ENCODE measurements at places on chromosomes 12 and 14.
A peak's percentile ranks its signal among the peaks of the same experiment; 100 is the strongest.

DNA sequence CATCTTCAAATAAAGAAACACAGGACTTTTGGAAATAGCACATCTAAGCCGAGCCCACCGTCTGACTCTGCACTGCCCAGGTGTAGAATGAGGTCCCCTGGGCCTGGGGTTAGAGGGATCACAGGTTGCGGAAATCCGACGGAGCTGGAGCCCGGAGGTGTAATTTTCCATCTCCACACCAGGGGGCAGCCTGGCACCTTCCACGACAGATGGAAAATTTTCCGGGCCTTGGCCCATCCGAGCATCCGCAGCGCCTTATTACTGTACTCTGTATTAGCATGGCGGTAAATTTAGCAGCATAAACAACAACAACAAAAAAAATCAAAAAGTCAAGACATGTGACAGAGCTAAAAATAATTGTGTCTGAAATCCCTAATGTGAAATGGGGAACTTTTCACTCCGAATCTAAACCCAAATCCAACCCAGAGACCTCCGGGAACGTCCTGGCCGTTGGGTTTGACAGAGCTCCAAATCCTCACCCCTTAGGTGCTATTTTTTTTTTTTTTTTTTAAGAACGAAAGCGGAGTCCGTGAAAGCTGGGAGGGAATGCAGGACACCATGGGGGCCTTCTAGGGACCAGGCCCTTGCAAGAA is 93.9 kb downstream of the KSR2 start:
- DNase-seq, result peak; percentile 70

GRCh38 chr14:54840798-54841197 is 61.8 kb downstream of the GCH1 start:
- no peak for DNase-seq

GRCh38 chr12:71671311-71671710 is 7.2 kb downstream of the THAP2 start:
- no peak for DNase-seq

- DNase-seq, result no peak
Measured at GRCh38 chr12:34341362-34341733, 319.1 kb downstream of the ALG10 start.

- peak; percentile 21 for DNase-seq
Measured at GRCh38 chr12:26467351-26467750, 272.0 kb downstream of the SSPN start.

- DNase-seq, result no peak
Measured at GRCh38 chr12:55058082-55058481, 38.3 kb downstream of the NEUROD4 start.

- DNase-seq, result no peak
Measured at GRCh38 chr14:74934041-74934440, 11.0 kb upstream of the RPS6KL1 start.

DNA sequence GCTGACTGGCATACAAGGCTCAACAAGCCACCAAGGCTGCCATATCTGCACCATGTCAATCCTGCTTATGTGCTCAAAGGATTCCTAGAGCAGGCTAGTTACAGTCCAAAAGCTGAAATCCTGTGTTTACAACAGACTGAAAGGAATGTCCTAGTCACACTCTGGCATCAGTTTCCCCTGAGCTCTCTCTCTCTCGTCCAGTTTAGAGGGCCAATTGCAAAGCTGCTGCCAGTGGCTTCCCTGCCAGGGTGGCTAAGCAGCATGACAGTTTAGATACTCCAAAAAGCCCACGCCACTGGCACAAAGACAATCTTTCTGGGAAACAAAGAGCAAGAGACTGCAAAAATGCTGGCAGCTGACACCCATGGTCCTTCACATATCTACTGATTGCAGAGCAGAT is 392.1 kb downstream of the RPS29 start:
- no peak for DNase-seq

DNA sequence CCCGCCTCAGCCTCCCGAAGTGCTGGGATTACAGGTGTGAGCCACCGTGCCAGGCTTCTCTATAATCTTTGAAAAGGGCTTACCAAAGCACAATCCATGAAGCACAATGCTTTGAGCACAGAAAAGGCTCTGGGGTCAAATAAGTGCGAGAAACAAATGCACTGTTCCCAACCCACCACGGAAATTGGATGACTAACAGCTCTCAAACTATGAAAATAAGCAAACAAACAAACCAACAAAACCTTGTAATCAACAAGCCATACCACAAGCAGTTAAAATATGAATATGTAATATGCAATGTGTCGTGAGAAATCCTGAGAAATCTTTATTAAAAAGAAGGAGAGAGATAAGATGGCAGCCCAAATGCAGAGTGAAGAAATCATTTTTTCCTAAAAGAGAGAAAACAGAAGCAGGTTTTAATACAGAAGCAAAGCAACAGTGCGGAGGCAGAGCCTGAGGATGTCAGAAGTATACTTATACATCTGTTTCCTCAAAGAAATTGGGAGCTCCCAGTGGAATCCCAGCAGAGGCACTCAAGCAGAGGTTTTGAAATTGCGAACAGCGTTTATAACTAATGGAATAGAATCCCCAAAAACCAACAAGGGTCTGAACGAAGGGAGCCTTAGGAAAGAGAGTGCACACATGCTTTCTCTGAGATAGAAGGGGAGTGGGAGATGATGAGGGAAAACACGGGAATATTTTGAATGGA is 17.1 kb downstream of the SMCO2 start:
- no peak for DNase-seq

GRCh38 chr14:88044444-88044758 is 39.5 kb downstream of the GPR65 start:
- DNase-seq, result no peak

DNA sequence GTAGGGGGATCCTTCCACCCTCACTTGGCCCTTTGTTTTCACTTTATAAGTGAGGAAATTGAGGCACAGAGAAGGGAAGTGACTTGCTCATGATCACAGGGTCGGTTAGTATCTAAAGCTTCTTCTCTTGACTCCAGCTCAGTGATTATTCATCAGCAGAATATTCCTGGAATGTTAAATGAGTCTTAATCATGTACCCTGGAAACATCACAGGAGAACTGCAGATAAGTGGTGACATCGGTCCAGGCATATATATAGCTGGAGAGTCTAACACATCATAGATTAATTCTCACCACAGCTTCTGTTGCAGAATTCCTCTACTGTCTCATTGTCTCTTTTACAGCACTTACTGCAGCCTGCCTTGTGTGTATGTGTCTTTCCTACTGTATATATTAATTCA is 69.9 kb downstream of the PAH start:
- no peak for DNase-seq

- no peak for DNase-seq
Measured at GRCh38 chr14:28831126-28831525, 64.5 kb downstream of the FOXG1 start.

- DNase-seq, result no peak
Measured at GRCh38 chr14:64038841-64039542, 186.2 kb downstream of the SYNE2 start.

GRCh38 chr12:46891306-46891705 is 65.5 kb upstream of the SLC38A4 start:
- DNase-seq, result no peak

DNA sequence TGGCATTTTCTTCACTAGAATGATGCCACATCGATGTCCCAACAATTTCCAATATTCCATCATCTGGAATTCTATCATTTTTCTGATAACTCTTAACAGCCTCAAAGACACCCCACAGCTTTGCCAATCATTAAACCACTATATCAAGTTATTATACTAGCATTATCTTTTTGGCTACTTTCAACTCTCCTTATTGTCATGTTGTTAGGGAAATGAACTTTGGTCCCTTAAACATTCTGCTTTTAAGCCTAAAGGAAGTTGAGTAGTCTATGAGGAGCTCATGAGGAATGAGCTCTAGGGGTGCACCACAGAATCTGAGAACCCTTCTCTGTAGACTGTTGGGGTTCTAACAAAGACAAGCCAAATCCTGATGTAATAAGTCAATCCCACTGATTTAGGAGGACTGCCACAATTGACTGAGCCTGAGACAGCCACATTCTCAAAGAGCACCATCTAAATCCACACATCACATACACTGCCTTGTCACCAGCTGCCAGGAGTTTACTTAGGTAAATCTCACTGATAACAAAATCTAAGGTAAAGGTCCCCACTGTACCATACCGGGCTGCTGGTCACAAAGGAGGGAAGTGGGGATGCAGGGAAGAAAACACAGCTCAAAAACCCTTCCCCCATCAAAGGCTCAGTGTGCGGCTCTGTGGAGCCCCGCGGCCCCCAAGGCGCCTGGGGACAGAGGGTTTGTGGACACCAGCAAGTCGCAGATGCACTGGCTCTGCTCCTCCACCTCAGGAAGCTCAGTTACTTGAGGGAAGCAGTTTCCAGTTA is 58.2 kb downstream of the SETD3 start:
- no peak for DNase-seq

DNA sequence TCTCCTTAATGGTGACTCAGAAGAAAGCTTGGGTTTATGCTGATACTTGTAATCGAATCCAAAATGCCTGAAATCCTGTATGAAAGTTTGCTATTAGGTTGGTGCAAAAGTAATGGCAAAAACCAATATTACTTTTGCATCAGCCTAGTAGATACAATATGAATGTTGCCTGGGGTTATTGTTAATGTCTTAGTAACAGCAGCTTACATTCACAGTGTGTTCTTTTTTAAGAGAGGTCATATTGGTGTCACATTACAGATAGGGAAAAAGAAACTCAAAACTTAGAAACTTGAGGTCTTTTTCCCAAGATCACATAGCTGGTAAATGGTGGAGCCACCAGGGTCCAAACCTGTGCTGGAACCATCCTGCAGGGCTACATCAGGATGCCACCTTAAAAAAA is 25.2 kb downstream of the SRGAP1 start:
- no peak for DNase-seq

- DNase-seq, result no peak
Measured at GRCh38 chr14:104582662-104583061, 3.1 kb downstream of the C14orf180 start.

- DNase-seq, result no peak
Measured at GRCh38 chr12:2171672-2172426, 119.1 kb downstream of the CACNA1C start.

GRCh38 chr14:60166142-60166541 is 944 bp upstream of the DHRS7 start:
- DNase-seq, result no peak

- DNase-seq, result no peak
Measured at GRCh38 chr12:108711489-108712164, 19.7 kb downstream of the CORO1C start.

DNA sequence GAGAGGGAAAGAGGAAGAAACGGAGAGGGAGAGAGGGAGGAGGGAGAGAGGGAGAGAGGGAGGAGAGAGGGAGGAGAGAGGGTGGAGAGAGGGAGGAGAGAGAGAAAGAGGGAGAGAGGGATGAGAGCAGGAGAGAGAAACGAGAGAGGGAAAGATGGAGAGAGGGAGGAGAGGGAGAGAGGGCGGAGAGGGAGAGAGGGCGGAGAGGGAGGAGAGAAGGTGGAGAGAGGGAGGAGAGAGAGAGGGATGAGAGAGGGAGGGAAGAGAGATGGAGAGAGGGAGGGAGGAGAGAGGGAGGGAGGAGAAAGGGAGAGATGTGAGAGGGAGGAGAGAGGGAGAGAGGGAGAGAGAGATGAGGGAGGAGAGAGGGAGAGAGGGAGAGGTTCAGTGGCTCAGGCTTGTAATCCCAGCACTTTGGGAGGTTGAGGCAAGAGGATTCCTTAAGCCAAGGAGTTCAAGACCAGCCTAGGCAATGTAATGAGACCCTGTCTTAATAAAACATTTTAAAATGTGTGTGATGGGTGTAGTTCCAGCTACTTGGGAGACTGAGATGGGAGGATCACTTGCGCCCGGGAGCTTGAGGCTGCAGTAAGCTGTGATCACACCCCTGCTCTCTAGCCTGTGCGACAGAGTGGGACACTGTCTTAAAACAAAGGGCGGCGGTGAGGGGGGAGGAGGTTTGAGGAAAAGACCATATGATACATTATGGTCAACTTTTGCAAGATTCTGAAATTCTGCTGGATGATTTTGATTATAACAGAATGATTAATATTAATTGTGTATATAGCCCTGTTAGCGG is 21.3 kb upstream of the SNRPF start:
- no peak for DNase-seq

GRCh38 chr12:117881517-117881916 is 87.3 kb downstream of the KSR2 start:
- no peak for DNase-seq

DNA sequence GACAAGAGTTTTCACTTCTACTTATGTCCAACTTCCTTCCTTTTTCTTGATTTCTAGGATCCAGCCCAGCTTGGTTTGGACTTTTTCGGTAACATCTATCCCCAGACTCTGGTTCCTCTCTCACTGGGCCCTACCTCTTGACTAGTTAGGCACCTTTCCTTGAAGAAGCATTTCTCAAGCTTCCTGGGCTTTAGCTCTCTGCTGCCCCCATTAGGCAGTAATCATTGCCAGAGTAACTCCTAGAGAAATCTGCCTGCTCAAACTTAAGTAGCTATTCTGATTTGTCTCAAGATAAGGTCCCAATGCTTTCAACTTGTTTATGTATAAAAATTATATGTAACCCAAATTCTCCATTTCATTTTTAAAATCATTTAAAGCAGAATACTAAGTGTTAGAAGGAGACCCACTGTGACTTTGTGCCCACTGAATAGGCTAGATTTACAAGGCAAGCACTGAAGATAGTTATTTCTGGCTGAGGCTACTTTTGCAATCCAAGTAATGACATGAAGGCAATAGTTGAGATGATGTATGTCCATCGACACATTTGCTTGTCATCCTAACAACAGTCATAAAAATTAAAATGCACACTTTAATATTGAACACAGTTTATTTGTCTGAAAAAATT is 275.0 kb upstream of the G2E3 start:
- no peak for DNase-seq

GRCh38 chr12:26617513-26617912 is 215.5 kb downstream of the ITPR2 start:
- no peak for DNase-seq

- no peak for DNase-seq
Measured at GRCh38 chr12:71938728-71939385, at the start of gene TPH2. Gene TPH2 (plus strand): TSS chr12:71938845. CDS start chr12:71938987, 142 bp downstream.

GRCh38 chr14:89298056-89298834 is 118.8 kb downstream of the FOXN3 start:
- DNase-seq, result no peak

GRCh38 chr14:100237735-100238418 is 1.1 kb upstream of the YY1 start:
- DNase-seq, result peak; percentile 20

- no peak for DNase-seq
Measured at GRCh38 chr14:51870606-51871005, 10.2 kb downstream of the GNG2 start.
